Astrocyte of the spinal cord (primary cell): ENCODE measurements at places on chromosomes 7 and 10.

GRCh38 chr10:92203919-92204623, 86.8 kb downstream of the CPEB3 start:
- no peak for DNase-seq

- no peak for DNase-seq
Observed at GRCh38 chr10:5234106-5234860, 37.6 kb downstream of the AKR1C4 start.

DNA sequence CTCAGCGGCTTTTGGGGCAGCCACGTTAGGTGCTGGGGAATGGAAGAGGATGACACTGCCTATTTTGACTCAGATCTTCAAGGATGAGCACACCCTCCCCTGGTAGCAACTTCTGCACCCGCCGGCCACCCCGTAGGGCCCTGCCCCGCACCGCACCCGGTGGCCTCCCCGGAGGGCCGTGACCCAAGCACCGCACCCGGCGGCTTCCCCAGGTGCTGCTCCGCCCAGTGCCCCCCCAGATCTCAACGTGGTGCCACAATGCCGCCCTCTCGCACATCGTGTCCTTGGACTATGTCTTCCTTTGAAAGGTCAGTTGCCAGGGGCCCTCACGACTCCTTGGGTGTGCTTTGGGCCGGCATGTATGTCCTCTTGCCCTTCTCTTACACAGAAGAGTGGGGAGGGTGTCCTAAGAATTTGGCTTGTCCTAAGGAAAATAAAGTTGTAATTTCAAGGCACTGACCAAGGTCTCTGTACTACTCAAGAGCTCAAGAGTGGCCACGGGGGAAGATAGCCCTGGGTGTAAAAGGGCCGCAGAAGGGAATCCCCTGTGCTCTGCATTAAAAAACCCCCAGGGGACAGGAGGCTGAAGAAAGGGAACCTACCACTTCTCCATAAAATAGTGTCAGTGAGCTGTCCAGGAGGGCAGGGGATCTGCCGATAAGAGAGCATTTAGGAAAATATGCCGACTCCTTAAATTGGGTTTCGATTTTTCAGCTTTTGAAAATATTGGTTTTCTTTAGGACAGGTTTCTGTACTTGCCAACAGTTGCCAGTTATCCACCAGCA, 1.6 kb upstream of the LANCL2 start:
- DNase-seq, result no peak

GRCh38 chr10:44908066-44908749, 2.9 kb upstream of the TMEM72 start:
- DNase-seq, result peak; percentile 5

DNA sequence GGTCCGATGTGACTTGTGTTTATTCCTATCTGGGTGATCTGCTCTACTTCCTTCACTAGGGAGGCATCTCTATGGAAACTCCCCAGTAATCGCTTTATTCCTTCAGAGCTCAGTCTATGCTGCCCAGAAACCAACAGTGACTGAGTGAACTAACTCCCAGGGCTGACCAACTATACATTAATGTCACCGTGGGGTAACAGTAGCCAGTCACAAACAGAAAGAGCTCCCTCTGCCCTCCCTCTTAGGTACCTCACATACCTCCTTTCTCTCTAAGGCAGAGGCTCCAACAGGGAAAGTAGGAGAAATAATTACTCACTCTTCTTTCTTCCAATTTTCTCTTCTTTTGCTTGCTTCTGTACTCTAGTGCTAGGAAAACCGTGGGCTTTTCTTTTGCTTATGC, 855.0 kb downstream of the REEP3 start:
- no peak for DNase-seq

DNA sequence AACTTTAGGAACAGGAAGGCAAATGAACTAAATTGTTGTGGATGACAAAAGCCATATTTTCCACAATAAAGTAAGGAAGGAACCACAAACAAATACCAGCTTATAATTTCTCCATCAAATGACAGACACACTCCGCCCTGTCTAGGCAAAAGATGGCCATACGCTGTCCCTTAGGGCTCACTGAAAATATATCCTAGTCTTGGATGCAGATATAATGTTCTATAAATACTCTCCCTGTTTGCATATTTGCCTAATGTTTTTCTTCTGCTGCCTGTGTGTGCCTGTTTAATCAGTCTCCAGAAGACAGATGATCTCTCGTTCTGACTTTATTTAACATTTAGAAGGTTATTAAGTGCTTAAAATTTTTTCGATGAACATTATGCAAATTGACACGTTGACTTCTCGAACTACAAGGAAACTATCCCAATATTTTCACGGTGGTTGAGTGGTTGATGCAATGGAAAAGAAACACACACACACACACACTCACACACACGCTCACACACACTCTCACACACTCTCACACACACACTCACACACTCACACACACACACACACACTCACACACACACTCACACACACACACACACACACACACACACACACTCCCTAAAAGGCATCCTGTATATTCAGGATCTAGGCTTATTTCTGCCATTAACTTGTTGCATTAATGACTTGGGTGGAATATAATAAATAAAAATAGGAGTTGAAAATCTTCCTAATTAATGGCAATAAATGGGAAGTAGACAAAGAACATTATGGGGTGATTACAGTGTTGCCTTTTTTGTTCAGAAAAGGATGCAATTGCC, 297.1 kb downstream of the PRPF18 start:
- DNase-seq, result no peak

- no peak for DNase-seq
Observed at GRCh38 chr7:151308791-151309190, 32.8 kb upstream of the NUB1 start.

- no peak for DNase-seq
Observed at GRCh38 chr7:42120191-42120590, 116.8 kb downstream of the GLI3 start.

- no peak for DNase-seq
Observed at GRCh38 chr10:34574353-34574934, 240.7 kb downstream of the PARD3 start.

DNA sequence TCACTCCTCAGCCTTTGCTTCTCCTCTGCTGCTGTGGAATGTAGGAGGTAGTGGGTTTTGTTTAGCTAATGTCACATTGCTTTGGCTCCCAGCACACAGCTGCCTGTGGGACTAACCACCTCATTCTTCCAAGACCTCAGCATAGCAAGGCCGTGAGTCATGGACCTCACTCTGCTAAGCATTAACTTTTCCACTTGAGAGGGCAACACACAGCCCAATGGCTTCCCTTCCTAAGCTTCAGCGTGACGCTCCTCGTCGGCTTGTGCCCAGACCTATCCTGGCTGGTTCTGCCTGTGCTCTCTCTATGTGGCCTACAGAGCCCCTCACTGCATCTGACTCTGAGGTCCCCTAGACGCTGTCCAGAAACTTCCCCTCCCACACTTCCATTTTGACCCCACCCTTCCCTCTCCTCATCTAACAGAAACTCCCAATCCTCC, 23.3 kb downstream of the MYOF start:
- peak; percentile 100 for DNase-seq

- DNase-seq, result no peak
Observed at GRCh38 chr7:138407792-138408191, 52.3 kb upstream of the TRIM24 start.

DNA sequence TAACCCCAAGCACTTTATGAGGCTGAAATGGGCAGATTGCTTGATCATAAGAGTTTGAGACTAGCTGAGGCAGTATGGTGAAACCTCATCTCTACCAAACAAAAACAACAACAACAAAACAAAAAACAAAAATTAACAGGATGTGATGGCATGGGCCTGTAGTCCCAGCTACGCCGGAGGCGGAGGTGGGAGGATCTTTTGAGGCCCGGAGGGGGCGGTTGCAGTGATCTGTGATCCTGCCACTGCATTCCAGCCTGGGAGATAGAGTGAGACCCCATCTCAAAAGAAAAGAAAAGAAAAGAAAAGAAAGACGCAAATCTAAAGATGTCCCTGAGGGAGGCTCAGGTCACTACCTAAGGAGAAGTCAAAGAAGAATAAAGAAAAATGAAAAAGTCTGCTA, 35.3 kb upstream of the AGR2 start:
- no peak for DNase-seq

DNA sequence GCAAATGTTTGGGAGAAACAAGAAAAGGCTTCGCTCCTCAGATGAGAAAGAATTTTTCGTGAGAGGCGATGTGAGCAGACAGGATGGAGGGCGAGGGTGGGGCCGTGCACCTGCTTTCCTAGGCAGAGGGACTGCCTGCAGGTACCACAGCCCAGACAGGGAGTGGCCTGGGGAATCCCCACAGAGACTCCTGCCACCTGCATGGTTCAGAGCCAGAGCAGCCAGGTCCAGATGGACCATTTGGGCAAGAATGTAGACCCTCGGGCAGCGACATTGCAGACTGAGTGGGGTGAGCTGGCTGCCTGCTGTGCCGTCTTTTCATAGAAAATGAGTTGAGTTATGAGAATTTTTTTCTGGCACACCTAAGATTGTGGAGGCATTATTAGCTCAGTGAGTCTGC, 216.8 kb downstream of the SNX10 start:
- no peak for DNase-seq

DNA sequence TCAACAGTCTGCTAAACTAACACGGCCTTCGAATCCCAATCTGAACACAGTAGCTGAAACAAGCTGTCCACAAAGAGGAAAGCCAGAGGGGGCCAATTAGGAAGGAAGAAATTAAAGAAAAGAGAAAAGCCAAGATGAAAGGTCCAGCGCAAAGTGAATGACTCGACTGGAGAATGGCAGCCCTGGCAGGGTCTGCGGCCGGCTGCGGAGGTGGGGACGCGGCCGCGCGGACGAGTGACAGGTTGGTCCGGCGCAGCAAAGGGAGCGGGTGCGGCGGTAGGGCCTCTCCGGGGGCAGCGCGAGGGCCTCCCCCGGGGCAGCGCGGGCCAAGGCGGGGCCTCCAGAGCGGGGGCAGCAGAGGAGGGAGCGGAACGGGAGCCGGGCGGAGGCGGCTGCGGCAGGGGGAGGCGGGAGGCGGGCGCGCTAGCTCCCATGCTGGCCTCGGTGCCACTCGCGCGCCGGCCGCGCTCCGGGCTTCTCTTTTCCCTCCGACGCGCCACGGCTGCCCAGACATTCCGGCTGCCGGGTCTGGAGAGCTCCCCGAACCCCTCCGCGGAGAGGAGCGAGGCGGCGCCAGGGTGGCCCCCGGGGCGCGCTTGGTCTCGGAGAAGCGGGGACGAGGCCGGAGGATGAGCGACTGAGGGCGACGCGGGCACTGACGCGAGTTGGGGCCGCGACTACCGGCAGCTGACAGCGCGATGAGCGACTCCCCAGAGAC, at the start of gene VWC2:
VWC2 (plus strand) TSS at position 421 of the 718 bp plus-strand sequence. CDS start 1,798 bp downstream, outside the sequence.
- DNase-seq, result no peak

DNA sequence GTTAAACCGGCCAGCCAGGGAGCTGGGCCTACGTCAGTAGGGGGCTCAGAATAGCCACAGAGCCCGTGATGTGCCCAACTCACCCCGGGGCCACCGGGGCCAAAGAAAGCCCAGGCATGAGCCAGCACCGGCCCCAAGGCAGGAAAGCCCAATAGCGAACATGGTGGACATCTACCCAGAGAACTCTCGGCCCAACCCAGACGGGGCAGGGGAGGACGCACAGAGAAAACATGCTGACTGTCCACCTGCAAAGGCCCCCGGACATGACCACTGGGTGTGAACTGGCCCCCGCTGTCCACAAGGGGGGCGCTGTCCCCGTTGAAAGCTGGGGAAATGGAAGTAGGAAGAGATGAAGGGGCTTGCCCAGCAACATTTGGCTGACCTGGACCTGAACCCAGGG, 169.2 kb downstream of the PRKAG2 start:
- no peak for DNase-seq

GRCh38 chr10:115056186-115056585, 37.0 kb upstream of the ATRNL1 start:
- no peak for DNase-seq

- DNase-seq, result no peak
Observed at GRCh38 chr7:80885757-80886156, 33.1 kb downstream of the SEMA3C start.

GRCh38 chr10:97782455-97783228, 10.8 kb upstream of the SFRP5 start:
- DNase-seq, result no peak

DNA sequence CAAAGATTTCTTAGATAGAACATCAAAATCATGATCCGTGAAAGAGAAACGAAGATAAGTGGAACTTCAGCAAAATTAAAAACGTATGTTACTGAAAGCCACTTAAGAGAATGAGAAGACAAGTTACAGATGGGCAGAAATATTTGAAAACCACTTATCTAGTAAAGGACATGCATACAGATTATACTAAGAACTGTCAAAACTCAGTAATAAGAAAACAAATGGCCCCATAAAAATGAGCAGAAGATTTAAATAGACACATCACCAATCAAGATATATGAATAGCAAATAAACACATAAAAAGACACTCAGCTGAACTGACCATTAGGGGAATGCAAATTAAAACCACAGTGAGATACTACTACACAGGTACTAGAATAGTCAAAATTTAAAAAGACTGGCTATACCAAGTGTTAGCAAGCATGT, 343.7 kb downstream of the PTEN start:
- DNase-seq, result no peak
